CD14-positive monocyte (primary cell): ENCODE measurements at places on chromosomes 2 and 18. TPM values are rescaled to one million over a fixed set of nuclear protein-coding genes. Genes with fewer than 3 reads are reported as not detected.

Gene IL1B
- polyA plus RNA-seq: 435 and 1,419 TPM in 2 replicates

Gene CCDC68
- 0.05 and 0.15 TPM in 2 replicates for polyA plus RNA-seq

Gene EGR4
- polyA plus RNA-seq: 0.12 TPM

Gene GBX2
- polyA plus RNA-seq: not detected in 2 replicates

Gene GAL3ST2
- polyA plus RNA-seq: not detected in 2 replicates

Gene NPHP1
- not detected for polyA plus RNA-seq

Gene FAM210A
- polyA plus RNA-seq: 6.9 TPM

Gene FARSB
- polyA plus RNA-seq: 8.4 TPM

Gene FLACC1
- 0.45 and 0.91 TPM in 2 replicates for polyA plus RNA-seq

Gene ABHD3
- polyA plus RNA-seq: 42.0 TPM

Gene WNT10A
- polyA plus RNA-seq: 0.04 TPM in 1 of 2 replicates, not detected in the other

Gene NAT8
- not detected in 2 replicates for polyA plus RNA-seq

Gene GPR45
- polyA plus RNA-seq: not detected

Gene GIGYF2
- 7.7 TPM for polyA plus RNA-seq

Gene BMP10
- polyA plus RNA-seq: not detected

Gene RAB27B
- not detected in 2 replicates for polyA plus RNA-seq

Gene ACKR3
- polyA plus RNA-seq: 0.79 TPM

Gene RAMP1
- not detected in 2 replicates for polyA plus RNA-seq

Gene CACNB4
- 0.22 and 1.1 TPM in 2 replicates for polyA plus RNA-seq

Gene CNGA3
- polyA plus RNA-seq: not detected

Gene IL1F10
- not detected for polyA plus RNA-seq

Gene HS1BP3
- polyA plus RNA-seq: 45.4 TPM

Gene HOXD8
- not detected for polyA plus RNA-seq

Gene IAH1
- 84.0 TPM for polyA plus RNA-seq

Gene DLX1
- polyA plus RNA-seq: 0.05 and 0.06 TPM in 2 replicates

Gene REG3A
- polyA plus RNA-seq: not detected

Gene LCT
- polyA plus RNA-seq: not detected

Gene DHRS9
- polyA plus RNA-seq: 10.0 TPM

Gene MC4R
- not detected in 2 replicates for polyA plus RNA-seq

Gene TIGD1
- 1.6 TPM for polyA plus RNA-seq

Gene LYG2
- not detected in 2 replicates for polyA plus RNA-seq

Gene UPP2
- polyA plus RNA-seq: not detected in 2 replicates

Gene HAAO
- 10.5 TPM for polyA plus RNA-seq

Gene DSG4
- polyA plus RNA-seq: not detected

Gene B3GNT7
- polyA plus RNA-seq: 0.05 TPM in 1 of 2 replicates, not detected in the other

Gene DES
- 2.4 TPM for polyA plus RNA-seq

Gene PDK1
- polyA plus RNA-seq: 9.7 TPM
